ENCODE measurements at places on chromosomes 5 and 9. TPM values are rescaled to one million over a fixed set of nuclear protein-coding genes. Genes with fewer than 3 reads are reported as not detected.
A peak's percentile ranks its signal among the peaks of the same experiment; 100 is the strongest.

The CDKN2A gene
- 0.68 TPM for total RNA-seq

DNA sequence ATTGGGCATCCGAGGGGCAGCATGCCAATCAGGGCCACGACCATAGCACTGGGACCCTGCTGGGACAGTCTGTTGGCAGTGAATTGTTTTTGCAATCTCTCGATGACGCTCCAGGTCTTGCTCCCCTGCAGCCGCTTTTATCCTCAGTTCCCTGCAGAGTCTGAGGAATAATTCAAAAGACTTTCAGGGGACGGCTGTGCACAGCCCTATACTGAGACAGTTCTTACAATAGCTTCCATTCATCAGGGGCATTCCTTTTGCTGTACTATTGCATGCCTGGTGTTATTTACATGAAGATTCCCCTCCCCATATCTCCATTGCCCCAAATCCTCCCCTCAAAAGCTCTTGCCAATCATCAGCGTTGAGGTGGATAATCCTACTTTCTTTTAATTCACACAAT lies 163.3 kb upstream of the WWC1 start:
- no peak for DNase-seq

DNA sequence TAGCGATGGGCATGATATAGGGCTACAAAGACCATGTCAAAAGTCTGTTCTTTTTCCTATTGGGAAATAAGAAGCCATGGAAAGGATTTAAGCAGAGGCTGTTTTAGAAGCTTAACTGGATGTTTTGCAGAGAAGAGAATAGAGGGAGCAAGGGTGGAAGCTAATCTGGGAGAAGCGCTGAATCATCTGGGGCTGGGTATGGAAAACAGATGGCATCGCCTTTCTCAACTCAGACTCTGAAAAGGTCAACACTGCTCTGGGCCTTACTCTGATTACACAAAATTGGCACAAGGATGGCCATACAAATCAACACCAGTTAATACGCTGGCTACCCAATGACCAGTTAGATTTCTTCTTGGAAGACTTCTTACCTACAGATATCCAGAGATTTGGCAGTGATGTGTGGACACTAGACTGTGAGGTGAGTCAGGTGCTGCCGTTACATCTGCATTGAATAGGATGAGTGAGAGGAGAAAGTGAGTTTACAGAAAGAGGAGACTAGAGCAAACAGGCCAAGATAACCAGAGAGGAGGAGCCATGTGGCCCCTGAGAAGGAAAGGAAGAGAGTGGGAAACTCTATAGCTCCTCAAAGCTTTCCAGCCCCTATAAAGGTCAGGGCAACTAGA lies 6.2 kb upstream of the TCERG1 start:
- no peak for DNase-seq

- DNase-seq: no peak
These were observed 146.6 kb downstream of the RAPGEF6 start for GRCh38 chr5:131488463-131488862.

DNA sequence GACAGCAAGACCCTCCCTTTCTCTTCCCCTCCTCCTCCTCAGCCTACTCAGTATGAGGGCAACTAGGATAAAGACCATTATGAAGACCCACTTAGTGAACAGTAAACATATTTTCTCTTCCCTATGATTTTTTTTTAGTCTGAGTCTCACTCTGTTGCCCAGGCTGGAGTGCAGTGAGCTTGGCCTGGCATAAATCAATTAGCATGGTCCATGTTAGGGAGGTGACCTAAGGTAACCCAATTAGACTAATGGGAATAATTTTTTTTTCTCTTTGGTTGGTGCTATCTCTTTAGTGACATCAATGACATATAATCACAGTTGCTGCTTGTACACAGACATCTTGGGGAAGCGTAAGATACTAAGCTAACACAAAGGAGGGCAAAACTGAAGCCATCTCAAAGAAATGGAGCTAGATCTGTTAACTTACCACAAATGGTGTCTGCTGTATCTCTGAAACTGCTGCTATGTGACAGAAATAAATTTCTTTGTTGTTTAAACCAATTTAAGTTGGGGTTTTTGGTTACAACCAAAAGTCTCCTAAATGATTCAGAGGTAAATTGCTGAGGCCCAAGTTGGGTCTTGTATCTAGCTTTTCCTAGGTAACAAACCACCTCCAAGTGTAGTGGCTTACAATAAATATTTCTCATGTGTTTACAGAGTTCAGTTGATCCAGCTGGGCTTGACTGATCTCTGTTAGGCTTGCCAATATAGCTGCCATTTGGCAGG lies 13.3 kb downstream of the PKD2L2 start:
- DNase-seq: no peak

- DNase-seq: no peak
These were observed 51.8 kb downstream of the DUSP1 start for GRCh38 chr5:172719211-172719610.

DNA sequence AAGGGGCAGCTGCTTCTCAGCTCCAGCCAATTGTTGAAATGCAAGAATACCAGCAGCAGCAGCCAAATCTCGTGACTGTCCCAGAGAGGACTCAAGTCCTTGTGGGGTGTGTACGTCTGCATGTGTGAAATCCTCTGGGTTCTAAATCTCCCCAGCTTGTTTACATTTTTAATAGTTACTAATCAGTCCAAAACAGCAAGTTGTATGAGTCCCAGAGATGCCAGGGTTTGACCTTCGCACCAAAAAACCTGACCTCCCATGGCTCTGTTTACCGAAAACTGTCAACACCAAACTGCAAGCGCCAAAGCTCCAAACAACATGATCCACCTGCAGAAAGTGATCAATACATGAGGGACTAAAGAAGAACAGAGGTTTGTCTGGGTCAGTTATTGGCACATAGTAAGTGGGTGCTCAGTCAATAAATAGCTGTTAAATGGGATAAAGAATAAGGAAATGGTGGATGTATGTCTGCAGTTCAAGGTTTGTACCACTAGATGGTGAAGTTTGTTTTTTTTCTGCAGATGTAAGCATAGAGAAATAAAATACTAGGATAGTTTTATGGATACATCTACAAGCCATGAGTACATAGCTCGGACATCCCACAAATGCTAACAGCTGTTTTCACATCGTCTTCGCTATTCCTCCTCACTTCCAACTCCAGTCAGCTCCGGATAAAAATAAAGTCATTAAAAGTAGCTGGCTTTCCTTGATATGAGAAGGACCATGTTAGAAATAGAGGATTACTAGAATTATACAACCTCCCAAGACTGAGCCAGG lies 85.3 kb upstream of the ADRB2 start:
- peak; percentile 38 for DNase-seq

DNA sequence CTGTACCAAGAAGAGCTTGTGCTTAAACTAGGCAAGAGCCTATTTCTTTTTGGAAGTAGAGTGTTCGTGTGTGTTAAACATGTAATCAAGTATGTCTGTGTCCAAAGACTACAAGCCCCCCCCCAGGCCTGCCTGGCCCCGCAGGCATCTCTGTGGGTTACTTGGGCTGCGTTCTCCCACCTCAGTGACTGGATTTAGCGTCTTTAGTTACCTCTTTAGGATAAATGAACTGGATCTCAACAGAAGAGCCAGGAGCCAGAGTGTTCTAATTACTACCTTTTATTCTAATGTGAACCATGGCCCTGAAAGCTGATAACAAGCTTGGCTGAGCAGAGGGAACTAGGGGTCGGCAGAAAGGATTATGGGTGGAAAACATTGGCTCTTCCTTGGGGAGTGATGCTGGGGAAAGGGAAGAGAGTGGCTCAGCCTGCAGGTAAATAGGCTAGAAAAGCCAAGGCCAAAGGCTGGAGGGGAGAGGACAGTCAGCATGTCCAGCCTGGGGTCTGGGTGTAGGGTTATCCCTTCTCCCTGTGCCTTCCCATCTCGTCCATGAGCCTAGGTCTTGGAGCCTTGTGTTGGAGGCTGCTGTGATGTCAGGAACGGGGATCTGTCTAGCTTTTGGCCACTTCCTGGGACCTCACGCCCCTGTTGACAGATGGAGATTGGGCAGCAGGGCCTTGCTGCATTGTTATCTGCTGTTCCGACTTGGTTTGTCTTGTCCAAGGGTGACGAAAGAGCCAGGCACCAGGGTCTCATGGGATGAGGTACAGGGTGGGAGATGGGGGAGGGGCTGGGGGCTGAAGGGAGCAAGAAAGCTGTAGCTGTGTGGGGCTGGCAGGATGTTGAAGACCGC lies 11.1 kb downstream of the CD74 start:
- no peak for DNase-seq

- peak; percentile 81 for DNase-seq
These were observed 17.3 kb upstream of the ODF2 start for GRCh38 chr9:128438343-128439109.
